ENCODE measurements at places on chromosomes 4 and X.

DNA sequence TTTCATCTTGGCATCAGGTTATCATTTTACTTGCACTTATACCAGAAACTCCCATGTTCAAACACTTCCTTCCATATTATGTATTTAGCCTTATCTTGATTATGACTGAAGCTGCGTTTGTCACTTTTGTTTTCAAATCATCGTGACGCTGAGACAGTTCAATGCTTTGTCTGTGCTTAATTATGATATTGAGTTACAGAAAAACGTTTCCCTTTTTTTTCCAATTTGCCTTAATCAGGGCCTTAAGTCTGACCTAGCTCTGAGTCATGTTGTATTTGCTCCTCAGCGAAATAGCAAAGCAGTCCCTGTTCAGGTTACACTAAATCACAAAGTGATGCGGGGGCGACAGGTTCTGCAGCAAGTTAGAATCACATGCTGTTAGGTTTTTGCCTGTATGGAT is 254.7 kb downstream of the AFF2 start:
- no peaks in the 10 kb centered on the region for H3K4me1 ChIP-seq
- H3K36me3 ChIP-seq, result no peaks in the 10 kb centered on the region
- H3K27ac ChIP-seq, result no peak overlapping the region

GRCh38 chrX:136268051-136269048 is 17.1 kb upstream of the MAP7D3 start:
- no peaks in the 10 kb centered on the region for H3K4me1 ChIP-seq
- no peaks in the 10 kb centered on the region for H3K36me3 ChIP-seq
- no peak overlapping the region for H3K4me3 ChIP-seq
- no peak overlapping the region for H3K27ac ChIP-seq
- no peak for DNase-seq

GRCh38 chr4:156766846-156767245 is 204.8 kb downstream of the PDGFC start:
- no peak overlapping the region for H3K4me3 ChIP-seq
- H3K27ac ChIP-seq, result no peak overlapping the region
- H3K4me1 ChIP-seq, result peaks cover 24% of the 10 kb centered on the region
- no peaks in the 10 kb centered on the region for H3K36me3 ChIP-seq

DNA sequence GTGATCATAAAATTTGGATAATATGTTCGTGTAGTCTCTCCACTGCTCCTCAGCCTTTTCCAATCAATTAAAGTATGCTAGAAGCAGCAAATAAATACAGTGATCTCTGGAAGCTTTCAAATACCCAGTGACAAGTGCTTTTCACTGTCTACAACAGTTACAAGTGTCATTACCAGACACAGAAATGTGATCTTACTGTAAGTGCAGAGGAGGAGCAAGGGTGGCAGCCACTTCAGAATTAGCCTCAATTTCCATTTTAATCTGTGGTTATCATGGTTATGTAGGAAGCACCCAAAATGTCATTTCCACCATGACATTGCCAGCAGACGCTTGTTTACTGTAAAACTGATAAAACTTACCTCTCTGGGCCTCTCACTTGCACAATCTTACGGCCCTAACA is 133.9 kb upstream of the ADAMTS3 start:
- H3K4me1 ChIP-seq, result no peaks in the 10 kb centered on the region
- no peaks in the 10 kb centered on the region for H3K36me3 ChIP-seq
- no peak overlapping the region for H3K27ac ChIP-seq
- DNase-seq, result no peak

- H3K27ac ChIP-seq, result no peak overlapping the region
- H3K36me3 ChIP-seq, result no peaks in the 10 kb centered on the region
- no peak overlapping the region for H3K4me3 ChIP-seq
- DNase-seq, result no peak
- no peaks in the 10 kb centered on the region for H3K27me3 ChIP-seq
These were observed 47.5 kb downstream of the PABPC4L start for GRCh38 chr4:134154097-134154496.

GRCh38 chr4:184313702-184314659 is 96.3 kb upstream of the ENPP6 start:
- H3K4me3 ChIP-seq, result no peak overlapping the region
- no peak for DNase-seq
- H3K27ac ChIP-seq, result no peak overlapping the region
- H3K36me3 ChIP-seq, result no peaks in the 10 kb centered on the region
- peaks cover 13% of the 10 kb centered on the region for H3K4me1 ChIP-seq
- H3K27me3 ChIP-seq, result no peaks in the 10 kb centered on the region
